ENCODE measurements at places on chromosomes 4 and X.

DNA sequence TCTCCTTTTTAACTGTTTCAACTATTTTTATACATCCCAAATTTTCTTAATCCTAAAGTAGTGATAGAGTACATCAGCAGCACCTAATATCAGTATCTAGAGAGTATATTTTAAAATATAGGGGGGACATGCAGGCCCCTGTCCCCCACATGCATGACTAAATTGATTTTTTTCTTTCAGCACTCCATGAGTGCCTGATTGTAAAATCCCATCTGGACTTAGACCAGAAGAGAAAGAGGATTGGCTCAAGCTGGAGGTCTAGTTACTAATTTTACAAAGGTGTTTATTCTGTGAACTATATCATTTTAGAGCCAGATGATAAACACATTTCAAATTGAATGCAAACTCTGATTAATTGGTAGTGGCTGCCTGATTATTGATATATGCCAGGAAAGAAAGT is 1533.9 kb upstream of the PABPC4L start:
- DNase-seq = no peak

DNA sequence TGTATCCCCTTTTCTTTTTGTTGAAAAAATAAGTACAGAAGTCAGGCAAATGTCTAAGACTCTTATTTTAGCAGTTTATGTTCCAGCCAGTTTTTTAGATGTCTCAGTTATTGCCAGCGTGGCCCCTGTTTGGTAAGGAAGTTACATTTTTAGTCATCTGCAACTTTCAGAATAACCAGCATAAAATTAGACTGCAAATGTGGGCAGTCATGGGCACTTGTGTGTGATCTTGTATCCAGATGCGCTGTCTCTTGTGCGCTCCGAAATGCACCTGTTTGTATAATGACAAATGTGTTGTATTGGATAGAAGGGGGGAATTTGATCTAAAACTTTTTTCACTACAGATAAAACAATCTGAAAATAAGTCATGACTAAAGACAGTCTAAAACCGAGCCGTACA is 44.3 kb upstream of the CLCN4 start:
- DNase-seq = no peak

DNA sequence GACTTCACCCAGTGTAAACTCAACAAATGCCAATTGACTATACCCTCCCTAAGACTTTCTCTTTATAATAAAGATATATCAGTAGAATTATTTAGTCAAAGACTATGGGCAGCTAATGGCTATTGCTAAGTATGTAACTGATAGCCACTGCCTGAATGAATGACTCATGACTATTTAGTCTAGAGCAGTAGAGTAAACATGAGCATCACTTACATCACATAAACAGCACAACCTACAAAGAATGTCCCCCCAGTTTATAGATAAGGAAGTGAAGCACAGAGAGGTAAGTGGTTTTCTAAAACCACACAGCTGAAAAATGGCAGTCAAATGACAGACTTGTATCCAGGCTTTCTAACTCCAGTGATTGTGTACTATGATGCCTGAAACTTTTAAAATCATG is 507.0 kb downstream of the PPARGC1A start:
- DNase-seq = no peak

GRCh38 chrX:23483396-23483795 is 148.7 kb downstream of the PTCHD1 start:
- no peak for DNase-seq

DNA sequence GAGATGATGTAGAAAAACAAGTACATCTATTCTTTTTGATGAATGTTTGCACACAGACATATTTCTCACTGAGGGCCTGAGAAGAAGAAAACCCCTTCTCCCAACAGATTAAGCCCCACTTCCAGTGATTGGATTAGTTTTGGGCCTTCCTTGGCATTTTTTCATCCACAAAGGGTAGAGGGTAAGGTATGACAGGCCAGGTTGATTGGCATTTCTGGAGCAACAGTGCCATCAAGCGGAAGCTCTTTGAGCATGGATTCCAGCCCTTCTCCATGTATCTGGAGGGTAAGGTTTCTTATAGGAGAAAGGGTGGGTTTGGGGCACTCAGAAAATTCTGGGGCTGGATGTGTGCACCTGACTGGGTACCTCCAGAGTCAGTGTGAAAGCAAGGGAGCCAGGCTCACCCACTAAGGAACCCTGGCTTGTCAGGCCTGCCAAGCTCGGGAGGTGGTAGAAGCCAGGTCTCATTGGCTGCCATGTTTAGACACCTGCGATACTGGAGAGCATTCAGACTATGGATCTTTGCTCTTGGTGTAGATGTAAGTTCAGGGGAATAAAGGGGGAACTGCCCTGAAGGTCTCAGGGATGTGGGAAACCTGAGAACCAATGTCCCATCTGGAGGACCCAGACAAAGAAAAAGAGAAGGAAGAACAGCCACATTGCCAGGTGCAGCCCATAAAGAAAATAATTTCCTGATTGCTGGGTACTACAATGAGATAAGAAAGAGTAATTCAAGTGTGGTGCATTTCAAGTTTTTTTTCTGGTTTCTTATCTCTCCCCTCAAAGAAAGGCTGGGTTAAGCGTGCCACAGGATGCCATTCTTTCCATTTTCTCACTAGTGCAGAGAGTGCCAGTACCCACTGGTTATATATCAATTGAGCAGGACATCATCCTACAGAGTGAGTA is 222.3 kb upstream of the AGTR2 start:
- DNase-seq = no peak

DNA sequence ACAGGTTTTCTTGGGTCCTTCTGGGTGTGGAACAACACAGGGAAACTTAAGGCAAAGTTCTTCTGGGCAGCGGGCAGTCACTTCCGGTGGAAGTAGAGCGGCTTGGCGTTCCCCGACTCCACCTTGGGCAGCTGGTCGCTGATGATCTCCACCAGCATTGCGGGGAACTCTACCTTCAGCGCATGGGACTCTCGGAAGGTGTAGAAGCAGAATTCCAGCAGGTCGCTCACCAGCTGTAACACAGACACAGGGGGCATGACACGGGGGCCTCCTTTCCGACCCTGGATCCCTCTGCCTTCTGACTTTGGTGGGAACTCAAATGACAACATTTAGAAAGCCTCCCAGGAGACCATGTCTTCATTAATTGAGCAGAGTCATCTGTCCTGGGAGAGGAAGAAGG is 349.4 kb downstream of the ARHGAP10 start:
- DNase-seq = no peak

- no peak for DNase-seq
Observed at GRCh38 chrX:39011454-39012221, 210.4 kb downstream of the MID1IP1 start.

DNA sequence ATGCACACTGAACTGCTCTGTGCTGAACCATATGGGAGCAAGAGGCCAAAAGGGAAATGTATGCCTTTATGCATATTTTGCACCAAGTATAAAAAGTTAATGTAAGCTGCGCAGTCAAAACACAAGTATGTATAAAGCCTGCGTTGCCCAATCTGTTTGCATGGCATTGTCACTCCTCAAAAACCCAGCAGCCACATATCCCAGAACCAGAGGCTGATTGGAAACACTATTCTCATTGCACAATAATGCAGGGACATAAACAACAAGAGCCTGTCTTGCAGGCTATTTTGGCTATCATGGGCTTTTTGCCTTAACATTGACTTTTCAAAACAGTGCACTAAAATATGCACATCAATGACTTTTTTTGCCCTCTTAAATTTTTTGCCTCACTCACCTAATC is 5.1 kb upstream of the ASB9 start:
- no peak for DNase-seq

- DNase-seq = no peak
Observed at GRCh38 chr4:107988763-107989035, 990 bp upstream of the HADH start.

- DNase-seq = no peak
Observed at GRCh38 chr4:189305500-189305899, 635.2 kb upstream of the FRG1 start.

DNA sequence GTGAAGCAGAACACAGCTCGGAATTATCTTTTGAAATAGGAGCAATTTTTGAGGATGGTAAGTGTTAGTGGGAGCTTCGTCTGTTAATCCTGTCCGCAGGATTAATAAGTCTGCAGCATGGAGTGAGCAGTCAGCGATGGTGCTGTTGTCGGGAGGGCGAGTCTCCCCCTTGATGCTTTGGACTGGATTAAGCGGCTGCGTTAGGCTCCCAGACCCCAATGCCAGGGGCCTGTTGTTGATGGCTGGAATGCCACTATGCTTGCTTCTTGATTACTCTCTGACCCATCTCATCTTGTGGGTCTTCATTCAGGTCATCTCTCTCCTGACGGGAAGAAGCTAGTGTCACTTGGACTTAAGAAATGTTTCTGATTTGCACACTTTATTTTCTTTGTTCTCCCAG is 332.6 kb downstream of the ARHGAP10 start:
- DNase-seq = no peak

GRCh38 chr4:102593147-102593546 is 92.0 kb downstream of the NFKB1 start:
- no peak for DNase-seq

- DNase-seq = no peak
Observed at GRCh38 chr4:122827879-122828601, 1.4 kb downstream of the FGF2 start.

GRCh38 chrX:151984328-151984727 is 9.9 kb upstream of the GABRE start:
- no peak for DNase-seq
